ENCODE measurements at places on chromosomes 6 and 20. TPM values are rescaled to one million over a fixed set of nuclear protein-coding genes. Genes with fewer than 3 reads are reported as not detected.

CPNE5 gene
- total RNA-seq, result 0.13 TPM

WFDC5 gene
- not detected for total RNA-seq

OXT gene
- total RNA-seq, result not detected

MRPS10 gene
- total RNA-seq, result 37.3 TPM

COL11A2 gene
- 0.33 TPM for total RNA-seq

TP53RK gene
- 30.4 TPM for total RNA-seq

SNX5 gene
- 120 TPM for total RNA-seq

PSMB9 gene
- 16.7 TPM for total RNA-seq

BTNL2 gene
- not detected for total RNA-seq

OR2J3 gene
- not detected for total RNA-seq

TPD52L1 gene
- total RNA-seq, result 64.5 TPM

ENPP4 gene
- total RNA-seq, result 4.2 TPM
